T-cell (primary cell): ENCODE measurements at places on chromosomes 3 and 15. TPM values are rescaled to one million over a fixed set of nuclear protein-coding genes. Genes with fewer than 3 reads are reported as not detected.

- no peak for DNase-seq
Observed at GRCh38 chr3:157336252-157337009, 100.2 kb upstream of the PTX3 start.

DNA sequence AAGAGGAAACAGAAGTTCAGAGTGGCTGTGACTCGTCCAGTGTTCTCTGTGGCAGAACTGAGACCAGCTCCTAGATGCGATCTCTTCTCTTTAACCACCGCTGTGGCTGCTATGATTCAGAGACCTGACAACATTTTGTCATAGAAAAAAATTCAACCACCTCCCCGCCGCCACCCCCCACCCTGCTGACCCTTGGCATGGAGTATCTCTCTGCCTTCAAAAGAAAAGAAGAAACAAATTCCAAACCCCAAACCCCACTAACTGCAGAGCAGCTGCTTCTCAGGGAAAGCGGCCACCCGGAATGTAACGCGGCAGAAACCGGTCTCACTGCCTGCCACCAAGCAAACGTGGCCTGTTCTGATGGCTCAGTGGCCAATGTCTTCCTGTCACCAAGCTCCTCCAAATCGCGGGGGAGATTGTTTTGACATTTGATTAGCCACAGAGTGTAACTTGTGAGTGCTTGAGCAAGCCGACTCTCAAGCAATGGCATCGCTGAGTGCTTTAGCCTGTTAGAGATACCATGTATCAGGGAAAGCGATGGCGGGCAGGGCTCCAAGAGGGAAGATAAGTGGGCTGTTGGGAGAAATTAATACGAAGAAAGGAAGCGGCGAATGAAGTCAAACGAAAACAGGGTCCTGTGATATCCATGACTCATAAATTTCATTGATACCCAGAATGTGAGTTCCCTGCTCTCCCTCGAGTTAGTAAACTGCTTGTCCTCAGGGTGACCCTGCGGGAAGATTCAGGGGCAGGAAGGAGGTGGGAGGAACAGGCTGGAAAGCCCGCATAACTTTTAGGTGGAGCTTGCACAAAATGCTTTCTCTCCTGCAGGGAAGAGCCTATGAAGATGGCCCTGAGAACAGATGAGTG, 44.8 kb upstream of the TLE3 start:
- no peak for DNase-seq

DNA sequence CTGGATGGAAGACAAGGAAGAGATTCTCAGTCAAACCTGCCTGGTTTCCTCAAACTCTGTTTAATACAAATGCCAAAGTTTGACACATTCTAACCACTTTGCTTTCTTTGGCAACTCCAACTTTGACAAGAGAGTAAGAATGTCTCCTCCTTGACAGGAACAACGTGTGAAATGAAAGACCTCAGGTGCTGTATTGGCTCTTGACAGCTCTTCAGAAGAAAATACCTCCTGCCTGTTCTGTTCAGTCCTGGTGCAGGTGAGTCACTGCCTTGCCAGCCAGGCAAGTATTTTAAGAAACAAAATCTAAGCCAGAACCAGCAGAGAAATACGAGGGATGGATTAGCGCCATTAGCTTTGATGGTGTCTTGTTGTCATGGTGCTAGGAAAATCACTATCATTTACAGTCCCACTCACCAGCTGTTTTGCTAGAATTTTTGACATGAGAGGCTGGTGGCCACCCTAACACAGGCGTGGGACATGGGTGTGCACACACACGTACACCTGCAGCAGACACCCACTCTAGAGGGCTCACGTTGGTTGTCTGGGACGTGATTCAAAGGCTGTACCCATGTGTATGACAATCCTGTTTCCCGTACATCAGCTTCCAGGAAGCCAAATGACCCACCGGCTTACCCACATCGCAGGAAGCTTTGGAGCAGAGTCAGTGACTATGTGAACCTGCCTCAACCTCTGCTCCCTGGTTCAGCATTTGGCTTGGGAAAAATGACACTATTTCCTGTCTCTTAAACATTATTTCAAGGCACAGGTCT, 60.4 kb downstream of the CCNL1 start:
- DNase-seq, result no peak

- DNase-seq, result no peak
Observed at GRCh38 chr3:56958879-56959278, 101.6 kb upstream of the SPATA12 start.

GRCh38 chr15:59373215-59373614, 544 bp upstream of the MYO1E start:
- DNase-seq, result no peak

- no peak for DNase-seq
Observed at GRCh38 chr3:129502641-129503408, 25.6 kb upstream of the RHO start.

- DNase-seq, result no peak
Observed at GRCh38 chr3:65035246-65035645, 347.4 kb upstream of the ADAMTS9 start.

DNA sequence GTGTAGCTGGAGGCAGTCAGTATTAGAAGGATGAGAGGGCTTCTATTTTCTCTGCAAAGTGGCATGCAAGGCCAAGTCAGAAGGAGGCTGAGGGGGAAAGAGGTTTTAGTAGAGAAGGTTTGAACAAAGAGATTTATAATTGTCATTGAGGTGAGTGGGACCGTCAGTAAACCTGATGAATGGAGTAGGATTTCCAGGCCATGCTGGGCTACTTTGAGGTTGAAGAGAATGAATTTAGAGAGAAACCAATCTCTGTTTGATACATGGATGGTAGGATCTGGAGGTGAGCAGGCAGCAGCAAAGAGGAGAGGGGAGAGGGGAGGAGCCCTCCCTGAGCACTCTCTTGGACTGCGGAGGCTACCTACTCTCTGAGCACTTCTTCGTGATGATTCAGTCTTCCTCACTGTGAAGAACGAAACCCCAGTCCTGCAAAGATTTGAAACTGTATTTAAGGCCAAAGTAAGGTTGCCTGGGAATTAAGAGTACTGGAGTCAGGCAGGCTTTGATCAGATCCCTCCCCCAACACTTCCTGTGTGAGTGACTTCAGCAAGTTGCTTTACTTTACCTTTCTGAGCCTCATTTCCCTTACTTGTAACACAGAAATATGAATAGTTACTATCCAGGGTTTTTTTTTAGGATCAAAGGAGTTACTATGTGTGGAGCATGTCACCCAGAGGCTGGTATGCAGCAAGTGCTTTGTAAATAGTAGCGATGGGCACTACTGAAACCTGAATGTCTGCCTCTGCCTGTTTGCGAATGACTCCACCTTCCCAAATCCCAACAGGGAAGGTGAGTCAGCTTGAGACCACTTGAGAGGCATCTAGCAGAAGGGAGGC, 75.8 kb downstream of the RPL39L start:
- no peak for DNase-seq

- DNase-seq, result no peak
Observed at GRCh38 chr3:177842743-177843734, 645.8 kb upstream of the TBL1XR1 start.

DNA sequence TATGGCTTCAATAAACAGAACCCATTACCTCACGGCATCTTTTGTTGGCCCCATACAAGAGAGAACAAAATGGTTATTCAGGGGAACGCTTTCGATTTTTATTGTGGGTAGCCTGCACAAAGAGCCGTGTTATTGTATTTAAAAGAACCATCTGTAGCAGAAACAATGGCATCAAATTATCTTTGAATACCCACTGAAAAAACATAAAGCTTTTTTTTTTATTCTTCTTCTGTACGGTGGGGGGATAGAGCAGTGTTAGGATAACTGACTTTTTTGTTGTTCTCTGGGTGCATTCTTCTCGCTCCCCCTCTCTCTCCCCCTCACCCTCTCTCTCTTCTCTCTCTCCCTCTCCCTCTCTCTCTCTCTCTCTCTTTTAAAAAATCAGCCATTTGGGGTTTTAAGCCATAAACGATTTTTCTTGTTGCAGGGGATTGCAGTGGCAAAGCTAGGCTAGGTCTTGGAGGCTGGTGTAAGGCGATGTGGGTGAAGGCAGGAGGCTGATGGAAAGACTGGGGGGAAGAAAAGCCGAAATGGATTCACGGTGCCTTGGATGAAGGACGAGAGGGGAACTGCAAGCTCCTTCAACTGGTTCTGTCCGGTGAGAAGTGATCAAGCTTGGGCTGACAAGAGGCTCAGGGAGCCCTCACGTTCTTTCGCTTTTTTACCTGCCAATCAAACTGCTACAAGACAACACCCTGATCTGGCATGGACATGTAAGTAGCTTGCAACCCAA, 12.4 kb upstream of the SOX2 start:
- no peak for DNase-seq

GRCh38 chr3:126309165-126309564, 48.0 kb downstream of the KLF15 start:
- no peak for DNase-seq

GRCh38 chr3:65044401-65044800, 356.6 kb upstream of the ADAMTS9 start:
- DNase-seq, result no peak

DNA sequence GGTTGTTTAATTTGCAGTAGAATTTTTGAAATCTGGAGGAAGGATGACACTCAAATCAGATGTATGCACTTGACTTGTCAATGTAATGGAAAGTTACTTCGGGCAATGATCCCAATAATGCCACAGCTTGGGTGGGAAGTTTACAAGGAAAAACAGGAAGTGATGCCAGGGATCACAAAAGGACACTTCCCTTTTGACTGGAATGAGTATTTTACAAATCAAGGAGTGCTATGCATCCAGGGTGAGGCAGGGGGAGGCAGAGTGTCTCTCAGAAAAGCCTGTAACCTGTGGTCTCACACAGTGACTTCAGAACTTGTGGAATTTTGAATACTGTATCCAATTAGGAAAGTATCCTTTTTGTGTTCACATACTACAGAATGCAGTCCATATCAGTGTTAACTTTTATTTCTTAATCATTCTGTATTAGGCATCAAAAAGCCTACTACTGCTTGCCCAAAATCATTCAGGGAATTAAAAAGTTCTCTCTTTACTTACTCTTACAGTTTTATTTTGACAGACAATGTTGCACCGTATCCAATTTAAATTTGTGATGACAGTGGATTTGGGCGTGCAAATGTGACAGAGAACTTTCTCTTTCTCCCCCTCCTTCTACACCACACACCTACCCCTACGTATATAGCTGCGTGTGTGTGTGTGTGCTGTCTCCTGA, 445.1 kb downstream of the MECOM start:
- DNase-seq, result no peak

DNA sequence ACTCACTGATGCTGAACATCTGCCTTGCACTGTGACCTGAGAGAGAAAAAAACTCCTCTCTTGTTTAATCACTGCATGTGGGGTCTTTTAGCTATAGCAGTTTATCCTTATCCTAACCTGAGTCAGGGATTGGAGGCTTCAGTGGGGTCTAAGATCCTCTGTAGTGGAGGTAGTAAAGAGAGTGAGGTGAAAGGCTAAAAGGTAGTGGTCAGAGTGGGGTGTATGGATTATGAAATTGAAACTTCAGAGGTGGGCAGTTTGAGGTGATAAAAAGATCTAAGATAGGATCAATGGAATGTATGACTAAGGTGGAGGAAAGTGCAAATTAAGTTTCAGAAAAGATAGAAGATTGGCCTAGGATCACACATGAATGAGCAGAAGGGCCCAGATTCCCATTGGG, 36.5 kb downstream of the DET1 start:
- no peak for DNase-seq

DNA sequence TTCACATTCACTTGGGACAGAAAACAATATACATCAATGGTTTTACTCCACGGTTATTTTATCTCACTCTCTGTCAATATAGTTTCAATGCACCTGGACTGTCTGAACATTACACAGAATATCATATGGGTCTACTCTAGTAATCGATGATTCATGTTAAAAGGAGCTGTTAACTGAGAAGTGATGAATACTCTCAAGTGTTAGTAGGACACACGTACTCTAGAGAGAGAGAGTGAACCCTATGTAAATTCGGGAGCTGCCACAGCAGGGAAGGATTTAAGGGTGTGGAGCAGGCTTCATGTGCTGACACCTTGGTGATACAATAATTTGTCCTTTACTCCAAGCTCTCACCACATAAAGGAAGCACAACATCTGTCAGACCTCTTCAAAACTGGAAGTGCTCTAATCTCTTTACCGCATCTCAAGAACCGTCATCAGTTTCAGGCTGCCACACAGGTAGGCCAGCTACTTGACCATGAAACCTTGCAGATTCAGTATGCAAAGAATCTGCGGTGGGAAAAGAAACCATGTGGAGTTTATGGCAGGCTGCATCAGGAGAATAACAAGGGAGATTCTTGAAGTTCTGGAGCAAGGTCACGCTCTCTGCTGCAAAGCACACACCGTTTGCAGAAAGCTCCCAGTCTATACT, 199.2 kb upstream of the TMC3 start:
- no peak for DNase-seq

Gene NEDD4
- 2.2 TPM for total RNA-seq

Gene CLRN1
- total RNA-seq, result not detected

Gene FBXL22
- 1.5 TPM for total RNA-seq

Gene HDAC11
- total RNA-seq, result 7.9 TPM

Gene SEMA5B
- total RNA-seq, result 0.13 TPM

Gene GABRR3
- not detected for total RNA-seq

Gene P2RY13
- not detected for total RNA-seq
